ENCODE measurements at places on chromosomes 2 and 18.

GRCh38 chr2:15931319-15931890 is 8.9 kb upstream of the MYCN start:
- DNase-seq: no peak

- DNase-seq: no peak
These were observed 57.1 kb upstream of the RNF152 start for GRCh38 chr18:61949946-61950345.

- DNase-seq: no peak
These were observed 187.6 kb upstream of the NRP2 start for GRCh38 chr2:205494537-205495235.

- DNase-seq: no peak
These were observed 36.3 kb downstream of the MAIP1 start for GRCh38 chr2:199991691-199992090.

- DNase-seq: no peak
These were observed 188.3 kb downstream of the ETAA1 start for GRCh38 chr2:67585400-67585799.

DNA sequence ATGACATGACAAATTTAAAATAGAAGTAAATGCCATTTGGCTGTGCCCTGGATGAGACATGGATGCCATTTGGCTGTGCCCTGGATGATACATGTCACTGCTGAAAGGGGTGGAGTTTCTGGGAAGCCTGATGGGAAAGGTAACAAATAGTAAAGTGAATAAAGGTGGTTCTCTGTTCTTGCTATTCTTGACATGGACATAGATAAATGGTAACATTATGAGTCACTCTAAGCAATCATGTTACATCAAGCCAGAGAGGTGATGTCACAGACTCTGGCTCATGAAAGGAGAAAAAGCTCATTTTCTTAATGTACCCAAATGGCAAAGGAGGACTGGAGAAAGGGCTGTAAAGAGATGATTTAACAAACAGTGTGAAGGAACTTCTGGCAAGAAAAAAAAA is 86.4 kb downstream of the EML6 start:
- no peak for DNase-seq

GRCh38 chr2:3179208-3179607 is 198.4 kb downstream of the EIPR1 start:
- DNase-seq: no peak

- DNase-seq: no peak
These were observed 785 bp downstream of the ZNF892 start for GRCh38 chr2:95208106-95208505.

DNA sequence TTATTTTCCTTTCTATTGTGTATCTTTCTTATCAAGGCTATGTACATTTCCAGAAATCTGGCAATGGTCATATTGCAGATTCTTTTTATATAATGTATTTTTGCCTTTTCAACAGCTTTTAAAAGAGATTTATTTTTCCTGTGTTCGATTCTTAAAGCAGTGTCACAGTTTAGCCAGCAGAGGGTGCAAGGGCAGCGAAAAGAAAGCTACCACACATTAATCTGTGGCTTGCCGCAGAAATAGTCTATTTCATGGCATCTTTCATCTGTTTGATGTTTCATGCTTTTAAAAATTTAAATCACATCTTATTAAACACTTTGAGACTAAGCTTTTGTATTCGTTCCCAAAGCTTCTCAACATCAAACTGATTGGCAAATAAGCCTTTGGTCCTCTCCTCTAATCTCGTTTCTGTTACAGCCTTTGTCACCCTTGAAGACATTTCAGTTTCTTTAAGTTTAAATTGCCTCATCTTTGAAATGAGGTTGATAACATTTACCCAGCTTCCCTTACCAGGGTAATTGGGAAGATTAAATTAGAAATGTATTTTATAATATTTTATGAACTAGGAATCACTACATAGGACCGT is 73.3 kb downstream of the PIK3C3 start:
- no peak for DNase-seq

DNA sequence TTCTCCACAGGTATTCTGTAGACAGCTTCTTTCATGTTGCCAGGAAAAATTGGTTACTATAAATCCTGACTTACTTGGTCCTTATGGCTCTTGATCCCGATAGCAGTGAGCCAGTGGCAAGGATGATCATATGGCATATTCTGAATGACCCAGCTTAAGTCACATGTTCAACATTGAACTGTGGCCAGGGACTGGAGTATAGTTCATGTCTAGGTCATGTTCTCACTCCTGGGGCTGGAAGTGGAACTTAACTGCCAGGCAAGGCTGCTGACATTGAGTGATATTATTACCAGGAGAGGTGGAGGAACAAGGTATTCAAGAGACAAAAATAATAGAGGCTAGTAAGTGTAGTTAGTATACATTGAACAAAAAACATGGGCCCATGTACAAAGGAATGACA is 26.2 kb downstream of the R3HDM1 start:
- DNase-seq: no peak

GRCh38 chr2:37648331-37649011 is 23.0 kb downstream of the CDC42EP3 start:
- peak; percentile 16 for DNase-seq

- DNase-seq: no peak
These were observed 25.3 kb upstream of the GCG start for GRCh38 chr2:162177301-162177700.

DNA sequence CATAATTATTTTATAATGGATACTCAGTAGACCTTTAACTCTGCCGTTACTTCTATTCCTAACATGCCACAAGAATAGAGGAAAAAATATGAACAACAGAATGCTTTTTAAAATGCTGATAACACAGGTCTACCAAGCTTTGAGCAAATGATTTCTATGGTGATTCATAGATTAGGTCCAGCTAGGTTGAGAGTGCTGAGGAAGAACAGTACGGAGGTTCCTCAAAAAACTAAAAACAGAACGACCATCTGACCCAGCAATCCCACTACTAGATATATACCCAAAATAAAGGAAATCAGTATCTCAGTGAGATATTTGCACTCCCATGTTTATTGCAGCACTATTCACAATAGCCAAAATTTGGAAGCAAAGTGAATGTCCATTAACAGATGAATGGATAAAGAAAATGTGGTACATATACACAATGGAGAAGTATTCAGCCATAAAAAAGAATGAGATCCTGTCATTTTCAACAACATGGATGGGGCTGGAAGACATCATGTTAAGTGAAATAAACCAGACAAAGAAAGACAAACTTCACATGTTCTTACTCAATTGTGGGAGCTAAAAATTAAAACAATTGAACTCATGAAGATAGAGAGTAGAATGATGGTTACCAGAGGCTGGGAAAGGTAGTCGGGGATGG is 111.6 kb upstream of the SERTAD2 start:
- no peak for DNase-seq

- no peak for DNase-seq
These were observed 35.2 kb upstream of the LDLRAD4 start for GRCh38 chr18:13183359-13183758.

DNA sequence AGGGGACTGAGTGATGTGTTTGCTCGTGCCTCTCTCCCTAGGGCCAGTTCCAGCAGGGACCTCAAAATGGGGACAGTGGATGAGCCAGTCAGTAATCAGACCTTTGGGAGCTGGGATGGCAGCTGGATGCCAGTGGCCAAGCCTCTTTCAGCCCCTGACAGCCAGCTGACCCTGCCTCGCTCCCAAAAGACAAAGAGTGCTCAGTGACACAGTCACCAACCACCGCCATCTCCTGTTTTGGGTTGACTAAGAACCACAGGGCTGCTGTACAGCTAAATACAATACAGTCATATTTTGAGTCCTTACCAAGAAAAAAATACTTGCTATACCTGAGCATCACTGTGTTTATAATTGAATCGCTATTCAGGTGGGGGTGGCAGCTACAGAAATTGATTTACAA is 75.7 kb downstream of the POU3F3 start:
- DNase-seq: no peak

GRCh38 chr2:69163109-69163508 is 150.1 kb downstream of the ANTXR1 start:
- no peak for DNase-seq

GRCh38 chr2:238320246-238320647 is at the start of gene TRAF3IP1:
TSS of gene TRAF3IP1 (plus strand) at chr2:238320518. CDS start at chr2:238320663, 145 bp downstream.
- peak; percentile 72 for DNase-seq

DNA sequence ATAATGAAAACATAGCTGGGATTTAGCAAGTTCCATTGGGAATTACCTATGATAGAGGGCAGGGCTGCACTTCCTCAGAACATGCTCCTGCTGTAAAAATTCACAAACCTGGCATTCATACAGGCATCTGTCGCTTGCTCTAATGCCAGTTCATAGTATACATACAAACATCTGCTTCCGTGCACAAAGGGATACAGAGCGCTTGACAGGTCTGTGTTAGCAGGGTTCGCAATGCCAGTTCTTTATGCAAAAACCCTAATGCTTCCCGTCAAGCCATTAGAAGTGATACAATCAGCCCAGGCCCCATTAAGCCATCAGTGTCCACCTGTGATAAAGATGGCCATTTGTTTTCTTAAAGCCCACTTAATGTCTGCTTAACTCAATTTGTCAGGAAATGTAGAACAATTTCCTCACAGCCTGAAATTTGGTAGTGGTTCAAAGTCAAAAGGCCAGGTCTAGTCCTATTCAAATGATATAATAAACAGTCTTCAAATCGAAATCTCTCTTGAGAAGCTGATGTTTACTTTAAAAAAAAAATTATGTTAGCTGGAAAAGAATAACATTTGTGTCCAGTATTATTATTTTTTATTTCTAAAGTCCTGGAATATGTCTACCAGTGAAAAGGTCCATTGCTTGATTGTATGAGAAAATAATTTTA is 556.3 kb downstream of the ARHGAP15 start:
- DNase-seq: no peak

DNA sequence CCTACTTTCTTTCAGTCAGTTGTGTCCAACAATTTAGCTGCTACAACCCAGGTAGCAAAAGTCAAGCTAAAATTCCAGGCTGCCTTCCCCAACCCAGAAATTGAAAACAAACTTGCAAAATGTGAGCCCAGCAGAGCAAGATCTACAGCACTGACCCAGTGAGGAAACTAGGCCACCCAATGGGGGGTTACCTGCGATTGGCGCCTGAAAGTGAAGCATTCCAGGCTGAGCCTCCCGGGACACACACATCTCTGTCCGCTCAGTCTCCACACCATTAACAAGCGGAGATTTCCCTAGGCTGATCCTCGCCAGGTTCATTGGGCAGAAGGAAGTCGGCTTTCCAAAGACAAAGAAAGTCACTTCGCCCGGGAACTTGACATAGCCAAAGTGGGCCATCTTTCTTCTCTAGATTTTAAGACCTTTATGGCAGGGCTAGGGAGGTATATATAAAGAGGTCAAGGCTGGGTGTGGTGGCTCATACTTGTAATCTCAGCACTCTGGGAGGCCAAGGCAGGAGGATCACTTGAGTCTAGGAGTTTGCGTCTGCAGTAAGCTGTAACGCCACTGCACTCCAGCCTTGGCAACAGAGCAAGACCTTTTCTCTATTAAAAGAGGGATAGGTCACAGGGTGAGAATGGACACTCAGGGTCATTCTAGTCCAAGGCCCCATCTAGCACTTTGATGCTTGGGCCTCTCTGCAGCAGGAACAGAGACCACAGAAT is 53.6 kb downstream of the TTC32 start:
- DNase-seq: no peak

- DNase-seq: no peak
These were observed 31.1 kb downstream of the ONECUT2 start for GRCh38 chr18:57466307-57466706.

DNA sequence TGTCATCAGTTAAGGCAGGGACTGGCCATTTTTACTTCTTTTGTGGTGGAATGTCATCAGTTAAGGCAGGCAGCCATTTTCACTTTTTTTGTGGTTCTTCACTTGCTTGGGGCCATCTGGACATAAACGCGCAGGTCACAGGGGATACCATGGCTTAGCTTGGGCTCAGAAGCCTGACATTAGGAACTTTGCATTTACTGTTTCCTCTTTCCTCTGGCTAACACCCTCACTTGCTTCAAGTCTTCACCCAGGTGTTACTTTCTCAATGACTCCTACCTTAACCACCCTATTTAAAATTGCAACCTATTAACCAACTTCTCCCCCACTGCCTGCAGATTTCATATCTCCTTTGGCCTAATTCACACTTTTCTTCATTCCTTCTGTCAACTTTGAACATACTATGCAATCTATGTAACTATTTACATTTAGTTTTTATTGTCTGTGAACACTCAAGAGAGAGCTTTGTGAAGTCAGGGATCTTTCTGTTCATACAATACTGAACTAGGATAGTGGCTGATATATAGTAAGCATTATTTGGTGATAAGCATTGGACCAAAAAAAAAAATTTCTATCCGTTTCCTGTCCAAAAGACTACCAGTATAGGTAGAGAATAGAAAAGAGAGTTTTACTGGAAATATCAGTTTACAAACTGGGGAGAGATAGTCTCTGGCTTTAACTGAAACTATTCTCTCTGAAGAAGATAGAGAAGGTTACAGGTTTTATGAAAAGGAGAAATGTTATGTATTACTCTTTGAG is 600.1 kb upstream of the ZNF804A start:
- no peak for DNase-seq

DNA sequence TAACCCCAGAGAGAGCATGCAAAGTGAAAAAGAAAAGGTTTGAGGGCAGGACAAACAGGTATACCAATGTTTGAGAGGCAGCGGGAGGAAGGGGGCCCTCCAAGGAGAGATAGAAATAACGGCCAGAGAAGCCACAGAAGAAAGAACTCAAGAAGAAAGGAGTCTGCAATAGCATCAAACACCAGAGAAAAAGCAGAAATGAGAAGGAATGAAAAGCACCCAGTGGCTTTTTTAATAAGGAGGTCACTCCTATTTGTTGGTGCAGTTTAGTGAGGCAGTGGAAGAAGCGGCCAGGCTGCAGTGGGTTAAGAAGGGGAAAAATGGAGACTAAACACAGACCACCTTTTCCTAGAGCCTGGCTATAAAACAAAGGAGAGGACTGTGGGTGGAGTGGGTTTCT is 177.2 kb downstream of the THADA start:
- no peak for DNase-seq

- DNase-seq: no peak
These were observed 59.0 kb downstream of the HNMT start for GRCh38 chr2:138023298-138023697.

DNA sequence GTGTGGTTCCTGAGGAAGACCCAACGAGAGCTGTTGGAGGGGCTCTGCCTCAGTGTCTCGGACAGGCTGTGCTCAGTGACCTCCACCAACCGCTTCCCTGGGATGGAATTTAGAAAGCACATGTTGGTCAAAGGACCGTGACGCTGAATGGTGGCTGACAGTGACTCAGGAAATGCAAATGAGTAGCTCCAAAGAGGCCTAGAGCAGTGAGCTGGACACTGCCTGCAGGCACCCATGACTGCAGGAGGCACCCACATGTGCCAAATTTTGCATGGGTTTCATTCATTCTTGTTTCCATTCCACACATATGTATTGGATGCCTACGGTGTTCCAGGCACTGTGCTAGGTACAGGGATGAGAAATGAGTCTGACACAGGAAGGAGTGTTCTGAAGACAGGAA is 46.4 kb downstream of the ACKR3 start:
- DNase-seq: no peak

DNA sequence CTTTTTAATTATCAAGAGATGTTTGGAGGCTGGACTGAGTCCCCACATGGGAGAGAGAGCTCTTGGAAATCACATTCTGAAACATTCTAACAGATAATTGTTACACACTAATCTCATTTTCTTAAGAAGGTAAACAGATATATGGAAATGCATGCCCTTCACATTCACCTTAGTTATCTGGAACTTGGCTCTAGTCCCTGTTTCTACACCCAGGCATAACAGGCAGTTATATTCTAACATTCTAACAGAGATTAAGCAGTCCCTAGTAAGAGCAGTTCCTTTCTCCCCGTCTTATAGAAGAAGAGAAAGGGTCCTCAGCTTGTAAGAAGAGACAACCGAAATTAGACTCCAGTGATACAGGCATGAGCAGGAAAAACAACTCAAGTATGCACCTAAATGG is 385.4 kb downstream of the SOX11 start:
- DNase-seq: no peak

- DNase-seq: no peak
These were observed 37.5 kb downstream of the SNED1 start for GRCh38 chr2:241035818-241036396.
